Daoy (cell line): ENCODE measurements at places on chromosomes 11 and 22.

- no peak for DNase-seq
These were observed 8.2 kb upstream of the NAP1L4 start for GRCh38 chr11:3000032-3000961.

- DNase-seq = no peak
These were observed 579 bp upstream of the CYB5R2 start for GRCh38 chr11:7673724-7674434.

- no peak for DNase-seq
These were observed 76.0 kb downstream of the TRIM29 start for GRCh38 chr11:120061761-120062560.

GRCh38 chr11:70072861-70073755 is 5.0 kb upstream of the ANO1 start:
- DNase-seq = no peak

DNA sequence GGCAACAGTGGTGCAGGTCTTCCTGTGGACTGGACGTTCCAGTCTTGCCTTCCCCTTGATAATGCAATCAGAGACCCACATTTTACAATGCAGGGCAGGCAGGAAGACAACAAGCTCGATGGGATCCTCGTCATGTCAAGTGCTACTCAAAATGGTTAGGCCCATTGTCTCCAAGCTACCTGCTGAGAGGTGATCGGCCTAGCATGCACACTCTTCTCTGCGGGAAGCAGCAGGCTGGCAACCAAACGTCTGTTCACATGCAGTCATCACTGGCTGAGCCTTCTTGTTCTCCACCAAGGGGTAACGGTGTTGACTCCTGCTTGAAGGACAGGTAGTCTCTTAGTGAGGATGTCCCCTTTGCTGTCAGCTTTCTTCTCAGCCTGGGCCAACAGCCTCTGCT is 25.5 kb upstream of the CD82 start:
- DNase-seq = no peak
